ENCODE measurements at places on chromosomes 3 and 15. TPM values are rescaled to one million over a fixed set of nuclear protein-coding genes. Genes with fewer than 3 reads are reported as not detected.
A peak's percentile ranks its signal among the peaks of the same experiment; 100 is the strongest.

DNA sequence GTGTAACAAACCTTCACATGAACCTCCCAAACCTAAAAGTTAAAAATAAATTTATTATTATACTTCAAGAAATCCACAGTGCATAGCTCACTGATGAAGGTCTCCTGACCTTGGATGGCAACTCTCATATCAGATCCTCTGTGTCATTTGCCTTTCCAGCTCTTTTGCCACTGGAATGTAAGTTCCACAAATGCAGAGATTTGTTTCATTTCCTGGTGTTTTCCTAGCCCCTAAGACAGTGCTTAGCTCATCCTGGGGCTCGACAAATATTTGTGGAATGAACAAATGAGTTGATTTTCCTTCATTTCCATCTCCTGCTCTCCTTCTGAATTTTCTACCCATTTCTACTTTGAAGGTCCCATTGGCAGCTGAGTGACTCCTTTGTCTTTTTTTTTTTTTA, 56.0 kb downstream of the FRMD4B start:
- no peaks in the 10 kb centered on the region for H3K4me1 ChIP-seq
- no peaks in the 10 kb centered on the region for H3K27me3 ChIP-seq
- no peak for DNase-seq
- no peaks in the 10 kb centered on the region for H3K36me3 ChIP-seq
- no peak overlapping the region for H3K27ac ChIP-seq

GRCh38 chr15:100078511-100079220, 263.1 kb downstream of the ADAMTS17 start:
- H3K27me3 ChIP-seq, result no peaks in the 10 kb centered on the region
- no peak overlapping the region for H3K27ac ChIP-seq
- no peaks in the 10 kb centered on the region for H3K36me3 ChIP-seq

- H3K36me3 ChIP-seq, result no peaks in the 10 kb centered on the region
- DNase-seq, result peak; percentile 40
These were observed 144.0 kb upstream of the TLE3 start for GRCh38 chr15:70241561-70242320.

GRCh38 chr3:112634786-112635541, 6.0 kb downstream of the CCDC80 start:
- no peaks in the 10 kb centered on the region for H3K27me3 ChIP-seq
- no peak overlapping the region for H3K4me3 ChIP-seq
- peak overlapping the region; percentile 86 for H3K27ac ChIP-seq
- H3K36me3 ChIP-seq, result no peaks in the 10 kb centered on the region
- H3K4me1 ChIP-seq, result peaks cover 2% of the 10 kb centered on the region

- H3K4me1 ChIP-seq, result no peaks in the 10 kb centered on the region
- H3K27ac ChIP-seq, result no peak overlapping the region
- no peak overlapping the region for H3K4me3 ChIP-seq
- DNase-seq, result no peak
- H3K27me3 ChIP-seq, result no peaks in the 10 kb centered on the region
- no peaks in the 10 kb centered on the region for H3K36me3 ChIP-seq
These were observed 109.3 kb downstream of the OCA2 start for GRCh38 chr15:27989838-27990237.

DNA sequence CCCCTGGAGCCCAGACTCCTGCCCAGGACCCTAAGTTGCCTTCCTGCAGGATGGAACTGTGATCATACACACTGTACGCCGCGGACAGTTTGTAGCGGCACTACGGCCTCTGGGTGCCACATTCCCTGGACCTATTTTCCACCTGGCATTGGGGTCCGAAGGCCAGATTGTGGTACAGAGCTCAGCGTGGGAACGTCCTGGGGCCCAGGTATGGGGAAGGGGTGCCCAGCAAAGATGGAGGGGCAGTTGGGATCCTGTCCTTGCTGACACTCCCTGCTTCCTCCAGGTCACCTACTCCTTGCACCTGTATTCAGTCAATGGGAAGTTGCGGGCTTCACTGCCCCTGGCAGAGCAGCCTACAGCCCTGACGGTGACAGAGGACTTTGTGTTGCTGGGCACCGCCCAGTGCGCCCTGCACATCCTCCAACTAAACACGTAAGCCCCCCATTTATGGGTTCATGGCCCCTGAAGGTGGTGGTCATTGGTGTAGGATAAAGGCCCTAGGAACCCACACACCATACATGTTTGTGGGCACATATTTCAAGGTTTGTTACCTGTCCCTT, 28.8 kb downstream of the NBEAL2 start:
- H3K4me1 ChIP-seq, result peaks cover 4% of the 10 kb centered on the region
- H3K27me3 ChIP-seq, result no peaks in the 10 kb centered on the region
- no peak overlapping the region for H3K4me3 ChIP-seq
- DNase-seq, result peak; percentile 65
- H3K27ac ChIP-seq, result peak overlapping the region; percentile 89

DNA sequence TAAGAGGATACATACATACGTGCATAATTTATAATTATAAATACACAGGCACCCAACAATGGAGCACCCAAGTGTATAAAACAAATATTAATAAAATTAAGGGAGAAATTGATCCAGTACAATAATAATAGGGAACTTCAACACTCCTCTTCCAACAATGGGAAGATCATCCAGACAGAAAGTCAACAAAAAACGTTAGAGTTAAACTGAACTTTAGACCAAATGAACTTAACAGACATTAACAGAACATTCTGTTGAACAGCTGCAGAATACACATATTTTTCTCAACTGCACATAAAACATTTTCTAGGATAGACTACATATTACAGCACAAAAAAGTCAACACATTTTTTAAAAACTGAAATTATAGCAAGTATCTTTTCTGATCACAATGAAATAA, 339.7 kb downstream of the CGGBP1 start:
- H3K36me3 ChIP-seq, result no peaks in the 10 kb centered on the region
- no peak overlapping the region for H3K27ac ChIP-seq
- H3K4me3 ChIP-seq, result no peak overlapping the region
- H3K27me3 ChIP-seq, result no peaks in the 10 kb centered on the region

DNA sequence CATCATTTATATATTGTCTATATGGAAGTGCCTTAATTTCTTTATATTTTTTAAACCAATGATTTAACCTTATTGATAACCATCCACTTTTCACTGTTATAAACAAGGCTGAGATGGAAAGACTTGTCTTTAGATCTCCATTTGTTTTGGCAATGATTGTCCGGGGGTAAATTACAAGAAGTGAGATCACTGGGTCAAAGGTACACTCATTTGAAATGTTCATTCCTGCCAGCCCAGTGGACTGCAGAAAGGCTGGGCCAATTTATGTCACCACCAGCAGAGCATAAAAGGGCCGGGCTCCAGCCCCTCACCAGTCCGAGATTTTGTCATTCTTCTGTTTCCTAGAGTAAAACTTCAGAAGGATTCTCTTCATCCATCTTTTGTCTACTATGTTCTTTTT, 93.6 kb upstream of the NEO1 start:
- H3K4me1 ChIP-seq, result no peaks in the 10 kb centered on the region
- no peaks in the 10 kb centered on the region for H3K27me3 ChIP-seq
- no peaks in the 10 kb centered on the region for H3K36me3 ChIP-seq
- H3K27ac ChIP-seq, result no peak overlapping the region
- DNase-seq, result no peak

GRCh38 chr3:71160785-71161546, 422.6 kb downstream of the FOXP1 start:
- H3K36me3 ChIP-seq, result no peaks in the 10 kb centered on the region
- DNase-seq, result no peak
- H3K27me3 ChIP-seq, result no peaks in the 10 kb centered on the region
- no peak overlapping the region for H3K4me3 ChIP-seq
- H3K4me1 ChIP-seq, result no peaks in the 10 kb centered on the region

GRCh38 chr15:71649894-71650293, 160.5 kb upstream of the NR2E3 start:
- H3K4me3 ChIP-seq, result no peak overlapping the region
- no peak for DNase-seq
- no peaks in the 10 kb centered on the region for H3K4me1 ChIP-seq
- H3K27ac ChIP-seq, result no peak overlapping the region
- no peaks in the 10 kb centered on the region for H3K36me3 ChIP-seq
- no peaks in the 10 kb centered on the region for H3K27me3 ChIP-seq

GRCh38 chr3:168336276-168336675, 240.6 kb upstream of the GOLIM4 start:
- DNase-seq, result no peak
- H3K4me1 ChIP-seq, result no peaks in the 10 kb centered on the region

- no peaks in the 10 kb centered on the region for H3K27me3 ChIP-seq
- H3K4me1 ChIP-seq, result no peaks in the 10 kb centered on the region
- H3K4me3 ChIP-seq, result no peak overlapping the region
- no peak overlapping the region for H3K27ac ChIP-seq
- H3K36me3 ChIP-seq, result no peaks in the 10 kb centered on the region
These were observed 624.3 kb upstream of the EPHA6 start for GRCh38 chr3:96190024-96190616.

GRCh38 chr15:62883938-62884479, 158.5 kb upstream of the TPM1 start:
- peaks cover 43% of the 10 kb centered on the region for H3K4me1 ChIP-seq
- H3K27ac ChIP-seq, result peak overlapping the region; percentile 88
- peak overlapping the region; percentile 1 for H3K4me3 ChIP-seq
- peak; percentile 78 for DNase-seq
- H3K36me3 ChIP-seq, result no peaks in the 10 kb centered on the region

- no peak overlapping the region for H3K4me3 ChIP-seq
- H3K27ac ChIP-seq, result peak overlapping the region; percentile 61
- no peaks in the 10 kb centered on the region for H3K27me3 ChIP-seq
These were observed 111.6 kb upstream of the SLC6A6 start for GRCh38 chr3:14290631-14291385.

Gene TM6SF1
- 2.6 TPM for polyA plus RNA-seq

Gene SCG5
- polyA plus RNA-seq, result 3.0 TPM

DNA sequence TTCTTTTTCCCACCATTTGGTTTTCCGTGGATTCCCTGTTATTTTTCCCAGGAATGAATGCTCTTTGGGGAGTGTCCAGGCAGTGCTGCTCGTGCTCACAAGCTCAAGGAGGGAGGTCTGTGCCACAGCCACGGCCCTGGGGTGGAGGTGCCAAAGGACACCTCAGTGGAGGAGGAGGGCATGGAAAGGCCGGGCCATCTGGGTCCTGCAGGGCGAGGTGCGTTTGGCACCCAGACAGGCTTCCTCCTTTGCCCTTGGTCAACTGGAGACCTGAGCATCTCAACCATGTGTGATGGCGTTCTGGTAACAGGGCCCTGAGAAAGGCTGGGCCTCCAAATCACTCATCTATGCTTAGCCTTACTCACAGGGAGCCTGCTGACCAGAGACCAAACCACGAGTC, 25.4 kb downstream of the KY start:
- H3K36me3 ChIP-seq, result no peaks in the 10 kb centered on the region
- no peaks in the 10 kb centered on the region for H3K4me1 ChIP-seq
- DNase-seq, result no peak
- H3K27me3 ChIP-seq, result no peaks in the 10 kb centered on the region
- H3K4me3 ChIP-seq, result no peak overlapping the region
- H3K27ac ChIP-seq, result no peak overlapping the region

Gene ZNF502
- 2.5 TPM for polyA plus RNA-seq

GRCh38 chr3:182248349-182248880, 536.7 kb downstream of the SOX2 start:
- no peaks in the 10 kb centered on the region for H3K4me1 ChIP-seq
- H3K27me3 ChIP-seq, result no peaks in the 10 kb centered on the region
- no peak overlapping the region for H3K4me3 ChIP-seq
- no peak overlapping the region for H3K27ac ChIP-seq
- H3K36me3 ChIP-seq, result no peaks in the 10 kb centered on the region
- no peak for DNase-seq

DNA sequence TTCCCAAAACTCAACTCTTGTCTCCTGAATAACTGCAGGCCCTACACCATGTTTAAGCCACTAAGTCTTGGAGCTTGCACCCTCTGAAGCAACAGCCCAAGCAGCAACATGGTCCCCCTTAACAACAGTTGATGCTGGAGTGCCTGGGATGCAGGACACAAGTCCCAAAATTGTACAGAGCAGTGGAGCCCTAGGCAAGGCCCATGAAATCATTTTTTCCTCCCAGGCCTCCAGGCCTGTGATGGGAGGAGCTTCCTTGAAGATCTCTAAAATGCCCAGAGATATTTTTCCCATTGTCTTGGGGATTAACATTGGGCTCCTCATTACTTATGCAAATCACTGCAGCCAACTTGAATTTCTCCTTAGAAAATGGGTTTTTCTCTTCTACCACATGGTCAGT, 311.9 kb upstream of the EPHA3 start:
- H3K36me3 ChIP-seq, result no peaks in the 10 kb centered on the region
- DNase-seq, result no peak
- H3K27ac ChIP-seq, result no peak overlapping the region
- H3K4me3 ChIP-seq, result no peak overlapping the region
- no peaks in the 10 kb centered on the region for H3K27me3 ChIP-seq
- H3K4me1 ChIP-seq, result no peaks in the 10 kb centered on the region

- no peaks in the 10 kb centered on the region for H3K27me3 ChIP-seq
- no peaks in the 10 kb centered on the region for H3K36me3 ChIP-seq
- H3K4me1 ChIP-seq, result peaks cover 46% of the 10 kb centered on the region
- peak; percentile 42 for DNase-seq
These were observed 99.7 kb upstream of the TLE3 start for GRCh38 chr15:70197318-70197944.

- no peak overlapping the region for H3K27ac ChIP-seq
- no peaks in the 10 kb centered on the region for H3K27me3 ChIP-seq
- DNase-seq, result no peak
- no peaks in the 10 kb centered on the region for H3K36me3 ChIP-seq
- H3K4me3 ChIP-seq, result no peak overlapping the region
- no peaks in the 10 kb centered on the region for H3K4me1 ChIP-seq
These were observed 53.3 kb upstream of the GLCE start for GRCh38 chr15:69107025-69107620.

DNA sequence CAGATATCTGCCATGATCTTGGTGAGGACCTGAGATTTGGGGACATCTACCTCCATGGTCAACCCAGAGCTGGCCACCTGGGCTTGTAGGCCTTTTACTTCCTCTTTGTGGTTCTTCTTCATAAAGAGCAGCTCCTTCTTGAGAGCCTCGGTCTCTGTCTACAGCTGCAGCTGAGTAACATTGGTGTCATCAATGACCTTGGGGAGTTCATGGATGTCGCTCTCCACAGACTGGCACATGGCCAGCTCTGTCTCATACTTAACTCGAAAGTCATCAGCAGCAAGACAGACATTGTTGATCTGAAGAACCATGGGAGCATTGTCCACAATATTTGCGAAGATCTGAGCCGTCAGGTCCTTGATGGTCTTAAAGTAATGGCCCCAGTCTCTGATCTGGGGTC, 15.7 kb upstream of the RASA2 start:
- no peaks in the 10 kb centered on the region for H3K27me3 ChIP-seq
- DNase-seq, result no peak
- no peak overlapping the region for H3K27ac ChIP-seq
